ENCODE measurements at places on chromosomes 6 and 20.

- no peak for DNase-seq
Observed at GRCh38 chr6:36072681-36073080, 45.1 kb downstream of the MAPK14 start.

DNA sequence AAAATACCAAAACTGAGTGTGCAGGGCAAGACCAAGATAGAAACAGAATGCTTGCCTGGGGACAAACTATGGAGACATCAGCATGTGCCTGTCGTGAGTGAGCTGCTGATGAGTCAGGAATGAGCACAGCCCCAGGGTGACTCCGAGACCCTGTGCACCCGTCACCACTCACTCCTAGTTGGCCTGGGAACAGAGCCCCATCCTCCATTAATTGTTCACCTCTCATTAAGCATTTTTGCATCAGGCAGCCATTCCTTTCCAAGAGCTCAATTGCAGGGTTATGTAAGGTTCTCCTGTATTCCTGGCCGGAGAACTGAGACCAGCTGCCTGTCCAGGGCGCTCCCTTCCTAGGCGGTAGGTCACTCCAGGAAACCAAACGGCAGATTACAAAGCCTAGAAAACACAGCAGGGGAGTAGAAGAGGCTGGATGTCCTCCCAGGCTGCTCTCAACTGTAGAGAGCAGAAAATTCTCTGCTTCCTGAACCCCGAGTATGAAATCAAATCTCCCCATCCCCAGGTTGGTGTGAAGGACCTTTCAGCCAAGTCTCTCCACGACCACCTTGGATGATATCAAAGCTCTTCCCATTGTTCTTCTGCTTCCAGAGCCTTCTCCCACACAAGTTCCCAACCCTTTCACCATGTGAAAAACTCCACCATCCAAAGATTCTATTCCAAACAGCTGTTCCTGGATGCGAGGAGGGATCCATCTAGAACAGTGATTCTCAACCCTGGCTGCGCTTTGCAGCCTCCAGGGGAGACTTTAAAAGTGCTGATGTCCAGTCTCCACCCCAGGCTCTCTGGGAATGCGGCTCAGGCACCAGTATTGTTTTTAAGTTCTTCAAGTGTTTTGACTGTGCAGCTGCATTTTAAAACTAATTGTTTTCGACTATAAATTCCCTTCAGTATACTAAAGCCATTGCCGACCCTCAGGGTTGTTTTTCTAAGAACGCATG is 532.6 kb upstream of the JARID2 start:
- no peak for DNase-seq

DNA sequence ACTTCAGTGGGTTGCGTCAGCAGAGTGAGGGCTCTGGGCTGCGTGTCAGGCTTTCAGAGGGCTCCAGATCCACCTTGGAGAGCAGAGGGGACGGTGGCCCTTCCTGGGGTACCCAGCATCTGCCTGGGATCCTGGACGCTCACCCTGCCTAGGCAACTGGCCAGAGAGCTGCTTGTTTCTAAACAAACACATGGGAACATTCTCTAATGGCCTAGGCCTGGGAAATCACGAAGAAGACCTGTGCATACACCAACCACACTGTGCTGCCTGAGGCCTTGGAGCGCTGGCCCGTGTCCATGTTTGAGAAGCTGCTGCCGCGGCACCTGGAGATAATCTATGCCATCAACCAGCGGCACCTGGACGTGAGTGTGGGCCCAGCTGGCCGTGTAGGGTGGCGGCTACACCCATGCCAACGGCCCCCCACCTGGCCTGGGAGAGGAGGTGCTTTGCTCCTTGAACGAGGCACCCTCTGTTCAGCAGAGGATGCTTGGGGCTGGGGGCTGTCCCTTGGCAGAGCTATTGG is 32.2 kb downstream of the PYGB start:
- no peak for DNase-seq

GRCh38 chr6:46054516-46054915 is 38.9 kb upstream of the CLIC5 start:
- no peak for DNase-seq

DNA sequence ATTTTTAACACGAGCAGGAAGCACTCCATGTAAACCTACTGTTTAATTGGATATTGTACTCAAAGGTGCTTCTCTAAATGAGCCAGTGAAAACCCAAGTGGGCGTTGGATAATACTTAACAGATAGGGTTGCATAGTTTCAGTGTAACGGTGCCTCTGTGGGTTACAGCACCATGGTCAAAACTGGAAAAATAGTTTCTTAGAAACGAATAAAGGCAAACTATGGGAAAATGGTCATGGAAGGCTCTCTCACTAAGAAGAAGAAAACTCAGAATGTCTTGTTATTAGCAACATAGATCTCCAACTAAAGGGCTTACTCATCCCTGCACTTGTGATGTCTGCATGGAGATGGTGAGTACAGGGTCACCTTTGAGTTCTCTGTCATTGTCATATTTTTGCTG is 59.1 kb upstream of the NEDD9 start:
- DNase-seq = no peak

DNA sequence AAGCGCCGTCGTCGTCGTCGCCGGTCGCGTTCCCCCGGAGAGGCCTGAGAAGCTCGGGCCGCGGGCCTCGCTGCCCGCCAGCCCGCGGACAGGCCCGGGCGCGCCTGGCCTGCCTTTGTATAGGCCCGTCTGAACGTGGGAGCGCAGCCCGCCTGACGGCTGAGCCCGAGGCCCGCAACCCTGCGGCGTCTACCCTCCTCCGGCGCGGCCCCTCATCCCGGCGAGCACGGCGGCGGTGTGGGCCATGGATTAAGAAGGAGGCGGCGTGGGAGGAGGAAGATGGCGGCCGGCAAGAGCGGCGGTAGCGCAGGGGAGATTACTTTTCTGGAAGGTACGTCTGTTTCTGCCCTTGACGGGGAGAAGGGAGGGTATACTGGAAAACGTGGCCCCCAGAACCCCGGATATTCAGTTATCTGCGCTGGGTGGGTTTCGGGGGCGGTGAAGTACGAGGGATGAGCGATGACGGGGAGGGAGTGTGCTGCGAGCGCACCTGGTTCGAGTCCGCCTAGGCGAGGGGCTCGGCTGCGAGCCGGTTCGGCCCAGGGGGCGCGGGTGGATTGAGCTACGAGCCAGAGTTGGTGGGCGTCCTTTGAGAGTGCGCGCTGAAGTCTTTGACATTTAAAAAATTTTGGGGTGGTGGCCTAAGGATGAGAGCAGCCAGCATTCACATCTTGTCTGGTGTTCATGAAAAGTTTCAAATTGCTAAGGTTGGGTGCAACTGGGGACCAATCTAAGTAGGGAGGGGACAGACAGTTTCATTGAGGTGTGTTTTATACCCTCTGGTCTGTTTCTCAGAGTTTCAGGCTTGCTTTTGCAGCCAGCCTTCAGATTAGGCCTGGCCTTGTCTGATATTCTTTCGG is 796 bp downstream of the SENP6 start:
- DNase-seq = peak; percentile 62

DNA sequence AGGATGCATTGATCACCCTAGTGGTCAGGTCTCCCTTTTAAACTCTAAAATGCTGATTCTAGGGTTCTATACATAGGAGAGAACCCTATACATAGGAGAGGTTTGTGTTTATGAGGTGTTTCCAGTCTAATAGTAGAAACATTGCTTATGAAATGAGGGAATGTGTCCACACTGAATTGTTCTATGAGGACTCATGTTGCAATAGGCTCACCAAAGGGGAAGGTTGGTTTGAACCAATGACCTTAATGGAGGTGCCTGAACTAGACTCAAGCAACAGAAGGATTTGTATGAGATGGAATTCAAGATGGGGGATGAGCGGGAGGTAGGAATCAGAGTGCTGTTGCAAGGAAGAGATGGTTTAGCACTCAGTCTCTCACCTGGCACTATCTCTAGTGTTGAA is 33.5 kb upstream of the UBR2 start:
- DNase-seq = no peak

- DNase-seq = peak; percentile 33
Observed at GRCh38 chr6:113856625-113857555, at the start of gene MARCKS. MARCKS (plus strand) TSS chr6:113857345; CDS start chr6:113857746, 401 bp downstream.

DNA sequence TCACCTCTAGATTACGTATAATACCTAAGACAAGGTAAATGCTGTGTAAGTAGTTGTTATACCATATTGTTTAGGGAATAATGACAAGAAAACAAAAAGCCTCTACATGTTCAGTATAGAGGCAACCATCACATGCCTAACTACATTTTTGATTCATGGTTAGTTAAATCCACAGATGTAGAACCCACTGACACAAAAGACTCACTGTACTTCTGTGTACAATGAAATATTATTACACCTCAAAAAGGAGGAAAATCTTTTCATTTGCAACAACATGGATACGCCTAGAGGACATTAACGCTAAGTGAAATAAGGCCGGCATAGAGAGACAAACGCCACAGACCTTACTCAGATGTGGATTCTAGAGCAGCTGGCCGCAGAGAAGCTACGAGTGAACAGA is 50.5 kb downstream of the NINL start:
- DNase-seq = no peak

DNA sequence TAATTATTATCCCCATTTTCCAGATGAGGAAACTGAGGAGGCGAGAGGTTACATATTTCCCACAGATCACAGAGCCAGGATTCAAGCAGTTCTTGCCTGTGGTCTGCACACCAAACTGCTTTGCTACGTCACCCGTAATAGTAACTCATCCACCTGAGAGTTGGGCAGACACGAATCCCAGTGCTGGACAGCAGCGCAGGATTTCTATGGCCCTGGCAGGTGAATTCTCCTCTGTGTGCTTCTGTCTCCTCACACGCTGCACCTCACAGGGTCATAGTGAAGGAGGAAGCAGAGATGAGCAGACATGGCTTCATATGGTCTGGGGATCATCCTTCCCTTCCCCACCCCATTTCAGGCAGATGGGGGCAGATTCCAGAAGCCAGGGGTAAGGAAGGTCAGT is 127.0 kb upstream of the LRFN2 start:
- no peak for DNase-seq

DNA sequence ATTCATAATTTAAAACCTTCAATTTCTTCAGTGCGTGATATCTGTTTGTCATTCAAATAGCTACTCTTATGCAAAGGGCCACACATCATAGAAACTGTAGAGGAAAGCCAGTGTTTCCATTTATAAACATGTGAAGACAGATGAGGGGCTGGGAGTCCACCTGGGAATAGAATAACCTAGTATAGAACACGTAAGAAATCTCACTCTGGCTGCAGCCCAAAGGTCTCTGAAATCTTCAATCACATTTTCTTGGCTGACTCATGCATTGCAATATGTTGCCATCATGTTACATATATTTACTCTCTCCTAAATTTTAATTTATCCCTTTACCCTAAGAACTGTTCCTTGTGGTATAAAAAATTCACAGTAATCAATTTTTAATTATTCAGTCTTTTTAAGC is 123.2 kb downstream of the ELOVL4 start:
- no peak for DNase-seq

DNA sequence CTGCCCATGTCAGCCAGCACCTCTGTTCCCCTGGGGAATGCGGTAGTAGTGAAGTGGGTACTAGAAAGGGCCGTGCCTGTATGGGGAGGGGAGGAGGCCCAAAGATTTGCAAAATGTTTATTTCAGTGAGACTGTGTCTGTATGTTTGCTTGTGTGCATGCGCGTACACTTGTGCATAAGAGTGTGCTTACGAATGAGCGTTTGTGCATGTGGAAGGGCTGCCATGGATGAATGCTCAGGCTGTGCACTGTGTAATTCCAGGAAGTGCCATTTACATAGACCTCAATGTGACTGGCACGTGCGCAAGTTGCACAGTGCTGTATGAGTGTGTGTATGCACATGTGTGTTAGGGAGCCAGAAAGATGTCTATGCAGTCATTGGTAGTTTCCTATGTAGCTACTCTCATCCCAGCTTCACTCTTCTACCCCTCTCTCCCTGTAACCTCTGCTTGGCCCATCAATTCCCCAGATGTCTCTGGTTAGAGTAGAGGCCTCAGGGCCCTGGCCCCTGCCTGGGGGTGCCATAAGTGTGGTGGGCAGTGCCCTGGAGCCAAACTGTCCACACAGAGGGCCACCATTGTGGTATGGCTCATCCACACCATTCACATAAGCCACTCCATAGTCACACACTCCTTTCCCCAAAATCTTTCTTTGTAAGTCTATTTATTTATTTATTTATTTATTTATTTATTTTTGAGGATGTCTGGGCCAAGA is 26.8 kb upstream of the SLC22A7 start:
- no peak for DNase-seq

DNA sequence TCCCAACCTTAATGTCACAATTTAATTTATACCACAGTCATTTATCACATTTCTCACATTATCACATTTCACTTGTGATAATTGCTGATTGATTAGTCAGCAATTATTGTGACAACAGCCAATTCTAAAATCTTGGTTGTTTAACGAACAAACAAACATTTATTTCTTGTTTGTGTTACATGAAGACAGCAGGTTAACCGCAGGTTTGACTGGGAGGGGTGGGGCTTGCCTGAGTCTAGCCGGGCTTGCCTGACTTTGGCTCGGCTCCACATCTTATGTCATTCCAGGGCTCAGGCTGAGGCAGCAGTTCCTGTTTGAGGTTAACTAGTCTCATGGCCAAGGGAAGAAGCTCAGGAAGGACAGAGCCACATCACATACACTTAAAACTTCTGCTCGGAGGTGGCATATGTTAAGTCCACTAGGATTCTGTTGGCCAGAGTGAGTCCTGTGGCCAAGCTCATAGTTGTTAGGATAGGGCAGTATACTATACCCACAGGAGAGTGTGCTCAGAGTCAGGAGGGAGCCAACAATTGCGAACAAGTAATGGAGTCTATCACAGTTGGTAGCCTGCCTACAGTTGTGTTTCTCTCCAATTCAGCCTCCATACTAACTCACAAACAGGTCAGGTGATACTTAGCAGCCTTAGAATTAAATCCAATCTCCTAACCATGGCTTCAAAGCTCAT is 90.0 kb upstream of the IFNGR1 start:
- peak; percentile 26 for DNase-seq

DNA sequence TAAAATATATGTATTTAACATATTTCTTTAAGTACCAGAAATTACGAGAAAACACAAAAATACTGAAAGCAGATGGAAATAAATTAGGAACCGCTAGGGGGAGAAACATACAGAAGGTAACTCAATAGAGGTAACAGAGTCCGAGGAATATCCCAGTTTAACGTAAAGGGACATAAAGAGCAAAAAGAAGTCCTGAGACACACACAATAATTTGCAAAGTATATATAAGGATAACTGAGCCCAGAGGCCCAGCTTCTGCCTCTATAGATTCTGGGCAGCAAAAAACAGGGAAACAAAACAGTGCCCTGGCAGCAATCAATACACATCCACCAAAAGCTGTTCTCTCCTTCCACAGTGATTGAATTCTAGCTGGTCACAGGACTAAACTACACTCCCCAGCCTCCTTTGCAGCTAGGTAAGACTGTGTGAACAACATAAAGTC is 15.1 kb downstream of the TBC1D32 start:
- peak; percentile 5 for DNase-seq
